Stimulated activated CD4-positive, alpha-beta T cell treated with anti-CD3 and anti-CD28 coated beads, Interleukin-1b, Interleukin-23, amount 100 ng/mL, for 1 hour (primary cell): ENCODE measurements at places on chromosomes 6 and 20.

DNA sequence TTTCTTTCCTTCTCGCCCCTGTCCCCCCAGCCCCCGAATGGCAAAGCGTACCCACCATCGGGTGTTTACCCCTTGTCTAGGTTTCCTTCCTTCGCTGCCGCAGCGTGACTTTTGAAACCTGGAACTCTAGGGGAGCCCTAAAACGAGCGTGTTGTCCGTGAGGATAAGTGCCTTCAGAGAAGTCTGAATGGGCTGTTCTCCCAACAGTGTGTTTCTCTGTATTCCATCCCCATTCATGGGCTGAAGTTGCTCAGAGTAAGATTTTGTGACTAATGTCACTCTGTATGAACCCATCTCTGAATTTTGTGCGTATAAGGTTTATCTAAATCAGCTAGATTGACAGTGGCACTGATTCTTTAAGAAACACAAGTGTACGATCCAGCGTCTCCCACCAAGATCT is 949 bp downstream of the MACROD2 start:
- DNase-seq, result no peak

DNA sequence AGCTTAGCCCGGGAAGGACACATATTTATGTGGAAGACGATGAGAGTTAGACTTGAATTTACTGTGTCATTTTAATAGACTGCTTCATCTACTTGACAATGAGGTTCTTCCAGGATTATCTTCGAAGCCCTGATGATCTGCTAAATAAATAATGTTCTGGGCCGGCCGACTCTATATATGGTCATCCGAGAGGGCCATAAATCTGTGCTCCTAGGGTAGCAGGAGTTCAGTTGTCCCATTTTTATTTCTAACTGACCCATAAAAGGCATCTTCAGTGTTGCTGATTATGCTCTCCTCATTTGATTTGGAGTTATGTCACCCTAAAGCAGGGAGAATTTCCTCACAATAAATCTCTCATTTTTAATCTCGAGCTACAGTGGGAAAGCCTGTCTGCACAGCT is 217.1 kb downstream of the SLC24A3 start:
- no peak for DNase-seq

DNA sequence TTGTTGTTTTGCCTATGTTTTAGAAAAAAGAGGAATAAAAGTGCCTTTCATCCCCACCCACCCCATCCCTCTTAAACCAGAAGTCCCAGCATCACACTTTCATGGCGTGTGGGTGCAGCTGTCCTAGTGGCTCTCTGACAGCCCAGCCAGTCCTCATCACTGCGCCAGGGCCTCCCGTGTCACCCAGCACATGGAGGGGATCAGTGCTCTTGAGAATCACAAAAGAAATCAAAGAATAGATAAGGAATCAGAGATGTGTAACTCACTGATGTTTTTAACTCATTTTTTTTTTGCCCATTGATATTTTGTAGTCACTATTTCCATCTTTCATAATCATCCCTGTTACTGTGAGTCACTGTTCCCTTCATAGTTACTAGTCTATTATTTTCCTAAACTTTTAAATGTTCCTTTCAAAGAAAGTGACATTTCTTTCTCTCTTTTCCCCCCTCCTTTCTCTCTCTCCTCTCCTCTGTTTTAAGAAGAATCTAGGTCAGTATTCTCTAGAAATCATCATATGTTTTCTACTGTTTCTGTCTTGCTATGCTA is 78.6 kb downstream of the AIG1 start:
- no peak for DNase-seq

- DNase-seq, result no peak
Observed at GRCh38 chr6:169529931-169530751, 171.7 kb downstream of the WDR27 start.

GRCh38 chr6:157436219-157436943 is 55.4 kb downstream of the ZDHHC14 start:
- DNase-seq, result no peak

GRCh38 chr6:138948546-138949179 is 39.4 kb downstream of the REPS1 start:
- no peak for DNase-seq

- no peak for DNase-seq
Observed at GRCh38 chr20:52754366-52754765, 217.8 kb upstream of the TSHZ2 start.

DNA sequence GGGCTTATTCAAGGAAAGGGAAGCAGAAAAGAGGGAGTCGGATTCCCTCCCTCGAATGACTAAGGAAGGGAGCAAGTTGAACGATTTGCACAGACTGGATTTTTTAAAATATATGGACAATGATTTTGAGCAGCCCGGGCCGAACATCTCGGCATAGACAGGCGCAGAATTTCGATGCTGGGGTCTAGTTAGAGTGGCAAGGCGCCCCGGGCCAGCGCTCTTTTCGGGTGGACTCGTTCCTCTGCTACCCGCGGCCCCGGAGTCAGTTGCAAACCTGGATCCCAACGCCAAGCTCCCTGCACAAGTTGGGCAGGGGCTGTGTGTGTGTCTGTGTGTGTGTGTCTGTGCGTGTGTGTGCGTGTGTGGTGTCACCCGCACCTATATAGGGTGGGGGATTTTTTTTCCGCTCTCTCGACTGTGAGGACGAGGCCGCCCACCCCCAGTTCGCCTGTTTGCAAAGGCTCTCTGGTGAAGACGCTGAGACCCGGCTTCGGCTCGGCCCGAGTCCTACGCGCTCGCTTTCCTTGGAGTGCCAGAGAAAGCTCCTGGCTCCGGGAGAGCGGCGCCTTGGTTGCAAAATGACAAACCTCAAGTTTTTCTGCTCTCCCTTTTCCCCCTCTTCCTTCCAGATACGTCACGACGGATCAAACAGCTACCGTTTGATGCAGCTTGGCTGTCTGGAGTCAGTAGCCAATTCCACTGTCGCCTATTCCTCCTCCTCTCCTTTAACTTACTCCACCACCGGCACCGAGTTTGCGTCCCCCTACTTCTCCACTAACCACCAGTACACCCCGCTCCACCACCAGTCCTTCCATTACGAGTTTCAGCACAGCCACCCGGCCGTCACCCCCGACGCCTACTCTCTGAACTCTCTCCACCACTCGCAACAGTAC is 1.4 kb downstream of the TFAP2D start:
- DNase-seq, result no peak

- no peak for DNase-seq
Observed at GRCh38 chr6:164753517-164753916, 555.9 kb downstream of the C6orf118 start.

DNA sequence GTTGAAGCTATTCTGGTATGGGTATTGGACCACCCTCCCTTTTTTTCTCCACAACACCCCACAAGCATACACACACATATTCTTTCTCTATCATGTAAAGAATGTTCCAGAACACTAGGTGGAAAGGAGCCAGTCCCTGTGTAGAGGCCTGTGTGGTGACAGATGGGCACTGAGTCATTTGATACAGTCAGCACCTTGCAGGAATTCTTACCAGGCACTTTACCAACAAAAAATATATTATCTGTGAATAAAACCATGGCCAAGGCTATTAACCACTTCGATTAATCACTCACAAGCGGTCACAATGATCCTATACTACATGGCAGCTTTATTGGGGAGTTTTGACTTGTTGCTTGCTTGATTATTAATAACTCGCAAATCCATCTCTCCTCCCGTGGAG is 149.5 kb downstream of the BFSP1 start:
- DNase-seq, result no peak

DNA sequence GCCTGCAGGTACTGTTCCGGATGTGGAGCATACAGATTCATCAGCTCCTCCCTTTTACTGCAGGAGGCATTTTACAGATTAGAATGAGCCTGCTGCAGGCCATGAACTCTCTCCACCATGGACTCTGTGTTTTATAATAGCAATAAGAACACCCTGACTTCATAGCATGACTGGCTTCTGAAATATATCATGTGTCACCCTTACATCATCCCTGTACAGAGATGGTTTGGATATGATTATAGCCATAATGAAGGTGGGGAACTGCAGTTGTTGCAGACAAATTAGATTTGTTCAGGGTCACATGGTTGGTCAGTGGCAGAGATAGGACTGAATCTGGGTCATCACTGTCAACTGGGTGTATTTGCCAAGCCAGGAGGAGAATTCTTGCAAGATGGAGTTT is 100.7 kb downstream of the FOXO3 start:
- DNase-seq, result no peak

DNA sequence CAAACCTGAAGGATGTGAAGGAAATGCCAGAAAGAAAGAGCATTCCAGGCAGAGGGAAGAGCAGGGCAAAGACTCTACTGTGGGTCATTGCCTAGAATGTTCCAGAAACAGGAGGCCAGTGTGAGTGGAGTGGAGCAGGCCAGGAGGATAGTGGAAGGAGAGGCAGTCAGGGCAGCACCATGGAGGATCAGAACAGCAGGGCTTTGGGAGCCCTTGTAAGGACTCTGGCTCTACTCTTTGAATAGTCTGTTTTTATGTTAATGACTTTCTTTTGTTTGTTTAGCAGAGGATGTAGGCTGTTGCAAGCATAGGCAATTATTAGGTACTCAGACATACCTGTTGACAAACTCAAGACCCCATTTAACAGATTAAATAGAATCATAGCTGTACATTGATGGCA is 23.6 kb upstream of the FBXL4 start:
- no peak for DNase-seq

DNA sequence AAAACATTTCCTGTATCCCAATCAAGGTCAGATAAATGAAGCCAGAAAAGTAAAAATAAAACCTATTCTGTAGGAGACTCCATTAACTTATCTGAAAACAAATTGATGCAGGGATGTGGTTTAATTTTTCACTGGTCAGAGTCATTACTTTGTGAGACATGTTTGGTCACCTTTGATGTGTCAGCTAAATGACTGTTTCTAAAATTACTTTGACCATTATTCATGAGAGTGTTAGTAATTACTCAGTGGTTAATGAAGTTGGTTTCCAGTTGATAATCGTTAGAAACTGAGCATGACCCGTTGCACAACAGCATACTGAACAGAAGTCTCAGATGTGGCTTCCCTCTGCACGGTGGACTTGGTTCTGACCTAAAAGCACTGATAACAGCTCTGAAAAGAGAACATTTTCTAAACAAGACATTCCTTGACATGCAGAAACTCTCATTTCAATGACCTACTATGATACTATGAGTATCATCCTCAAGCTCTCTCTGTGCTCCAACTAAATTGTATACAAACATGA is 410.5 kb upstream of the RNF217 start:
- no peak for DNase-seq

DNA sequence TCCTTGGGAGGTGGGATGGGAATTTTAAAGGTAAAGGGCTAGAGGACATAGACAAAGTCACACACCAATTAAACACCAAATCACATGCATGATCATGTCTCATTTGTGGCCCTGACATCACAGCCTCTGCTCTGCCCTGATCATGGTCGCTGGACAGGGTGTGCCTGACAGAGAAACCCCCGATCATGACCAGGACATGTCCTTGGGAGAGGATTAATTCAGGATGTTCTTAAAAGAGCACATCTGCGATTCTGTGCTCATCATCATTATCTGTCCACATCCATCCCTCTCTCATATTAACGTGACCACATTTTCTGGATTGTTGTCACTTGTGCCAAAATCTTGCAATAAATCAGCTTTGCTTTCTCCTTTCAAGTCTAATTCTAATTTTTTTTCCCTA is 7.7 kb upstream of the PBOV1 start:
- no peak for DNase-seq

- no peak for DNase-seq
Observed at GRCh38 chr6:85240787-85241385, 209.0 kb upstream of the NT5E start.

DNA sequence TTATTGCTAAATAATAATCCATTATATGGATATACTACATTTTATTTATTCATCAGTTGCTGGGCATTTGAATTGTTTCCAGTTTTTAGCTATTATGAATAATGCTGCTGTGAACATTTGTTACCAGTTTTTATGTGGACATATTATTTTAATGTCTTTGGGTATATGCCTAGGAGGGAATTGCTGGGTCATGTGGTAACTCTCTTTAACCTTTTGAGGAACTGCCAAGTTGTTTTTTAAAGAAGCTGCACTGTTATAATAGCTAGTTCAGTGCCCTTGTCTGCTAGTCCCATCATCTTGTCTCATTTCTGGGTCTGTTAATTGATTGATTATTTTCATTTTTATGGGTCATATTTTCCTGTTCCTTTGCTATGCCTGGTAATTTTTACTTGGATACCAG is 56.3 kb downstream of the FOXO3 start:
- DNase-seq, result no peak

DNA sequence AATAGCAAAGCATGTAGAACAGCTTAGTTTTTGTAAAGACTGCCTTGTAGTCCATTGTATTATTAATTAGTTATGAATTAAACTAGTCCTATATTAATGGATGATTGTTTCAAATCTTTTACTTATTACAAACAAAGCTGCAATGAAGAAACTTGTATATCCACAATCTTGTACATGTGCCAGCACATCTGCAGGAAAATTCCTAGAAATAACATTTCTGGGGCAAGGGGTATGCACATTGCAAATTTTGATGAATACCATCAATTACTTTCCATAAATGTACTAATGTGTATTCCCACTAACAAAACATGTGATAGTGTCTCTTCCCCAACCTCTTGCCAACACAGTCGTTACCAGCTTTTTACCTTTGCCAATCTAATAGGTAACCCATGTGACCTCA is 73.6 kb upstream of the AKAP12 start:
- DNase-seq, result no peak

- DNase-seq, result no peak
Observed at GRCh38 chr6:47967843-47968242, 143.2 kb downstream of the PTCHD4 start.

DNA sequence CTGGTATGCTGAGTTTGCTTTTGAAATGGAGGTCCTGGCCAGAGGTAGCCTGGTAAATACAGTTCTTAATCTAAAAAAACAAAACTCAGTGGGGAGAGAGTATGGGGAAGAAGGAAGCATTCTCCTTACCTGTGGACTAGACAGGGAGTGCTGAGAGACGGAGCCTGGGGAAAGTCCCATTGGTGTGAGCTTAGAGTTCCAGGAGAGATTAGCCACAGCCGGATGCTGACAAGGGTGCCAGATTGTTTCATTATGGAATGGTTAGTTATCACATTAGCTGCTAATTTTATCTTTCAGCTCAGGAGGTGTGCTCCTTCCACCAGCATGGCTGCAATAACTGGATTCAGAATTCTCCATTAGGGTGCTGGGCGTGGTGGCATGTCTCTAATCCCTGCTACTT is 75.9 kb downstream of the RREB1 start:
- DNase-seq, result no peak

DNA sequence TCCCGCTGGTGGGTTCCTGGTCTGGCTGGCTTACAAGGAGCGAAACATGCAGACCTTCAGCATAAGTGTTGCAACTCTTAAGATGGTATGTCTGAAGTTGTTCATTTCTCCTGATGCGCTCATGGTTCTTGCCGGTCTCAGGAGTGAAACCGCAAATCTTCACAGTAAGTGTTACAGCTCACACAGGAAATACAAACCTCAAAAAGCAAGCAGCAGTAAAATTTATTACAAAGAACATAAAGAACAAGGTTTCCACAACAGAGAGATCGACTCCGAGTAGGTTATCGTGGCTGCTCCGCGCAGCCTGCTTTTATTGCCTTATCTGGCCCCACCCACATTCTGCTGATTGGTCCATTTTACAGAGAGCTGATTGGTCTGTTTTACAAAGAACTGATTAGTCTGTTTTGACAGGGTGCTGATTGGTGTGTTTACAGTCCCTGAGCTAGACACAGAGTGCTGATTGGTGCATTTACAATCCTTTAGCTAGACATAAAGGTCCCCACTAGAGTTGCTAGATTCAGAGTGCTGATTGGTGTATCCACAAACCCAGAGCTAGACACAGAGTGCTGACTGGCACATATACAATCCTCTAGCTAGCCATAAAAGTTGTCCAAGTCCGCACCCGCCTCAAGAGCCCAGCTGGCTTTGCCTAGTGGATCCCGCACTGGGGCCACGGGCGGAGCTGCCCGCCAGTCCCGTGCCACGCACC is 39.2 kb downstream of the TRIM27 start:
- no peak for DNase-seq

- no peak for DNase-seq
Observed at GRCh38 chr20:15716256-15716655, 857.0 kb downstream of the KIF16B start.
